ENCODE measurements at places on chromosomes 1 and 21.

DNA sequence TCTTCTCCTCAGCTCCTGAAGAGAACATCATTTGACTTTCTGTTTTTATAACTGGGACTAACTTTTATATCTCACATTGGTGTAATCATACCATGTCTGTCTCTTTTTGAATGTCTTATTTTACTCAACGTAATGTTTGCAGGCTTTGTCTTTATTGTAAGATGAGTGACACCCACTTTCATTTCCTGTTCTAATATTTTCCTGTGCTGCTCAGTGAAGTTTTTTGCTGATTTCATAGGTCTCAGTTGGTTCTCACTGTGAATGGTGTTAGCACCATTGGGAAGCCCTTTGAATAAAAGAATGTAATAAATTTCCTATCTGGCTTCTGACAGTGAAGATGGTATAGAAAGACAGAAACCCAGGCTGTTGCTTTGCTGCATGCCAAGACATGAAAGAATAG, 84.0 kb downstream of the RAVER2 start:
- H3K27ac ChIP-seq = no peak overlapping the region
- no peaks in the 10 kb centered on the region for H3K27me3 ChIP-seq
- 0 out of 2 replicates have a peak, but pooled peaks cover 3% of the 10 kb centered on the region for H3K4me1 ChIP-seq
- H3K4me3 ChIP-seq = no peak overlapping the region

GRCh38 chr1:241677201-241677600, 25.1 kb downstream of the WDR64 start:
- H3K27ac ChIP-seq = no peak overlapping the region
- no peak overlapping the region for H3K4me3 ChIP-seq
- H3K4me1 ChIP-seq = no peaks in the 10 kb centered on the region
- H3K27me3 ChIP-seq = no peaks in the 10 kb centered on the region

GRCh38 chr21:39579734-39580332, 32.9 kb upstream of the B3GALT5 start:
- H3K4me3 ChIP-seq = no peak overlapping the region
- H3K27me3 ChIP-seq = no peaks in the 10 kb centered on the region
- H3K36me3 ChIP-seq = no peaks in the 10 kb centered on the region

- H3K4me1 ChIP-seq = no peaks in the 10 kb centered on the region
- DNase-seq = no peak
- H3K27ac ChIP-seq = no peak overlapping the region
- H3K27me3 ChIP-seq = no peaks in the 10 kb centered on the region
- no peak overlapping the region for H3K4me3 ChIP-seq
- no peaks in the 10 kb centered on the region for H3K36me3 ChIP-seq
These were observed 64.1 kb downstream of the MIS18A start for GRCh38 chr21:32214654-32215305.

- H3K27me3 ChIP-seq = no peaks in the 10 kb centered on the region
- no peak for DNase-seq
- H3K4me1 ChIP-seq = no peaks in the 10 kb centered on the region
- H3K36me3 ChIP-seq = no peaks in the 10 kb centered on the region
- no peak overlapping the region for H3K4me3 ChIP-seq
These were observed 314.8 kb upstream of the C1orf174 start for GRCh38 chr1:4214826-4215225.

DNA sequence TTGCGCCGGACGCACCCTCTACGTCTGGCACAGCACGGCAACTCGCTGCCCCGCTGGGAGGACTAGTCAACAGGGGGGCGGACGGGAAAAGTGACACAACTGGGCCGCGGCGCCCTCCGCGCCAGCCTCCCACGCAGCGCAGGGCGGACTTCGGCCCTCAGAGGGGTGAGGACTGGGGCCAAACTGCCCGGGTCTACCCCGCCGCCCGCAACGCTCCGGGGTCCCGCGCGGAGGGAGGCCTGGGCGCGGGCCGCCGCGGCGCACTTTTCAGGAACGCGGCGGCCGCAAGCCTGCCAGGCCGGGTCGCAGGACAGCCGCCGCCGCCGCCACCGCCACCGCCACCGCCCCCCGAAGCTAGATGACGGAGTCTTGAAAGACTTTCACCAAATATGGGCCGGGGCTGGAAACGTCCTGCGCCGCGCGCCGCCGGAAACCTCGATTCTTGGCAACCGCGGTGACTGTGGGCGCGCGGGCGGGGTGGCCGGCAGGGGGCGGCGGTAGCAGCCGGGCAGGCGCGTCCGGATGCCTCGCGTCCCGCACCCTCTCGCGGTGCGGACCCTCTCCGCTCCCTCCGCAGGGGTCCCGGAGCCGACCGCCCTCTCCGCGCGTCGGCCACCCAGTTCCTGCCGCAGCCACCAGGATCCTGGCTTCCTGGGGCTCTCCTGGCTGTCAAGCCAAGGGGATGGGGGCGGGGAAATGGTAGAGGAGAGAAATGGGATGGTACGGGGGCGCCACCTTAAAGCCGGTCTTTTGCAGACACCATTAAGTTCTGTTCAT, 3.7 kb upstream of the CCN1 start:
- no peak overlapping the region for H3K27ac ChIP-seq
- H3K27me3 ChIP-seq = peaks cover 5% of the 10 kb centered on the region
- no peak for DNase-seq
- 0 out of 2 replicates have a peak, but pooled peaks cover 3% of the 10 kb centered on the region for H3K4me1 ChIP-seq
- H3K36me3 ChIP-seq = peaks cover 2% of the 10 kb centered on the region

All from iPS DF 6.9 (cell line).